ENCODE measurements at places on chromosomes 2 and 18. TPM values are rescaled to one million over a fixed set of nuclear protein-coding genes. Genes with fewer than 3 reads are reported as not detected.

DNA sequence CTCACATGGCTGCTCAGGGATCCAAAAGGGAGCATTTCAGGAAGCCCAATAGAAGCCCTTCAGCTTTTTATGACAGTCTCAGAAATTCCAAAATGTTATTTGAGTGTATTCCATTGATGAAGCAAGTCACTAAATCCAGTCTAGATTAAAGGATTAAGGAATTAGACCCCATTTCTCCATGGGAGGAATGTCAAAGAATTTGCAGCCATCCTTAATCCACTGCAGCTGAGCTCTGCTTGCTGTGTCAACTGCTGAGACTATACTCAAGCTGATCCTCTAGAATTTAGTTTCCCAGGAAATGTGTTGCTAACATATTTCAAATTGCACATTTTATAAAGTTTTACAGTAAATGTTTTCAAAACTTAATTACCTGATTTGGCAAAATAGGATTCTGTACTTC is 28.4 kb upstream of the C2orf69 start:
- no peak for DNase-seq

GRCh38 chr2:226497146-226497909 is 302.3 kb downstream of the IRS1 start:
- DNase-seq = no peak

GRCh38 chr2:147636886-147637285 is 207.9 kb upstream of the ACVR2A start:
- no peak for DNase-seq

DNA sequence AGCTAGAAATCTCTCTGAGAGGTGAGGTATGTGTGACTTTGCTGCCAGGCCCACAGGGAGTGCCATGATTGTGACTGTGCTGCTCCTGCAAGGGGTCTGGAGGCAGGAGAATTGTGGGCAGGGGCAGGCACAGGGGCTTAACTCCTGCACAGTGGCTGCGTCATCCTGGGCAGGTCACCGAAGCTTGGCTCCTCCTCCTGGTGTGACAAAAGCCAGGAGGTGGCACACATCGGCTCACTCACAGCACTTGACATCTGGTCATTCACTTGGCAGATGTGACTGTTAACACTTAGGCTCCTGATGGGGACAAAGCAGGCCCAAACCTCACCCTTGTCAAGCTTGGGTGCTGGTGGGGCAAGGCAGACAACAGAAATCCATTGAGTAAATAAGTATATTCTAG is 36.4 kb upstream of the GLI2 start:
- no peak for DNase-seq

GRCh38 chr2:138137949-138138348 is 173.7 kb downstream of the HNMT start:
- no peak for DNase-seq

DNA sequence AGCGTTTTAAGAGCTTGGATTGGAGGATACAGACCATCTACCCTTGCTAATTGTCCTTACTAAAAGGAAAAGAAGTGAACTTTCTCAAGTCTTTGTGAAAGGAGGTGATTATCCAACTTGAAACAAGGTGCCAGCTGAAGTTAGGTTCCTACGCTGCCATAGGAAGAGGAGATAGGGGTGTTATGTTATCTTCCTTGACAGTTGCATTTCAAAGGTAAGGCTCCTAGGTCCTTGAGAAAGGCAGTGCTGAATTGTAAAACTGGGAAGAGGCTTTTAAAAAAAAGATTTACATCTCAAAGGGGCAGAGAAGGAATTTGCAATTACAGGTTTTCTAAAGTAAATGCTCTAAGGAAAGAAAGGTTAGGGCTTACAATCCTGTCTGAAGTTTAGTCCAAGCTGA is 810.2 kb upstream of the LRATD1 start:
- no peak for DNase-seq

GRCh38 chr2:201852878-201853415 is 46.6 kb downstream of the CDK15 start:
- peak; percentile 56 for DNase-seq

DNA sequence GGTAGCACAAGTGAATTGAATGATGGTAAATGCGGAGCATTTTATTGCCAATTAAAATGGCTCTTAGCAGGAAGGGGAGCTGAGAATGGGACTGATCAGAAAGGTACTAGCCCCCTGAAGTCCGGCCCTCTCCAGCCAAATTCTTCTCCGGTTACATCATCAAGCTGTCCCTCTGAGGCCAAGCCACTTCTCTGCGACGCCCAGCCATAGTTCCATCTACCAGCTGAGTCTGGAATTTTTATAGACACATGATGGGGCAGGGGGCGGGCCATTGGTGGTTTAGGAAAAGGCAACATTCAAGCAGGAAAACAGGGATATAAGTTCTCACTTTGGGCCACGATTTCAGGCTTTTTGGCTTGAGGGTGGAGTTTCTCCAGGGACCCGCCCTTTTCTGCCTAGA is 22.7 kb downstream of the RPRM start:
- DNase-seq = no peak

DNA sequence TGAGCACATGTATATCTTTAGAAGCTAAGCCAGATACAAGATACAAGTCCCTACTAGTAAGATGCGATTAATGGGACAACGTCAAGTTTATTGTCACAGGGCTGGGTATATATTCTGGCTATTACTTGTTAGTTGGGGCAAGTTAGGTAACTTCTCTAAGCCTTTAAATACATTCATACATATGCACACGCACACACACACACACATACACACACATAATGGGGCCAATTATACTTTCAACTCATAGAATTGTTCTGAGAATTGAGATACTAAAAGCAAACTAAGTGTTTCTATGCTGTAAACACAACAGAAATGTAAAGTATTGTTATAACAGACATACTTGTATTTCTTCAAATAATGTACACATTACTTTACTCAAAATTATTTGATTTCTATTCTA is 116.1 kb downstream of the BCL2 start:
- no peak for DNase-seq

- DNase-seq = peak; percentile 72
Observed at GRCh38 chr18:25650201-25650941, 298.4 kb upstream of the ZNF521 start.

ARMC9 gene
- polyA plus RNA-seq = 21.0 TPM

ERFE gene
- 0.60 TPM for polyA plus RNA-seq

CXCR2 gene
- polyA plus RNA-seq = 0.37 TPM
